ENCODE measurements at places on chromosomes 12 and 14.

DNA sequence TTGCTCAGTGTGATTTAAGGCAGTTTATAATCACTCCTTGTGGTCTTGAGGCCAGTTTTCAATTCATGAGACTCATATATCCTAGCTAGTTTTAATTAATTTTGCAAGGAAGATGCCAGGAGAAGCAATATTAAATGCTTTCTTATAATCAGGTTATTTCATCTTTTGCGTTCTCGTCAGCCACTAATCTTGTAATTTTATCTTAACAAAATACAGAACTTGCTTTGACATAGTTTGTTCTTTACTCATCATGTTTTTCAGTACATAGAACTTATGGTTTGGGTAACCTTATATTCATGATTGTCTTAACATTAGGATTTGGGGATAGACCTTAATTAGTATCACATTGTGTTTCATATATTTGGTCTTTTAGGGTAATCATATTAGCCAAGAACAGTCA lies 76.0 kb downstream of the LIN52 start:
- no peak for DNase-seq

- DNase-seq, result no peak
These were observed 4.1 kb downstream of the CLEC2D start for GRCh38 chr12:9673404-9674225.

DNA sequence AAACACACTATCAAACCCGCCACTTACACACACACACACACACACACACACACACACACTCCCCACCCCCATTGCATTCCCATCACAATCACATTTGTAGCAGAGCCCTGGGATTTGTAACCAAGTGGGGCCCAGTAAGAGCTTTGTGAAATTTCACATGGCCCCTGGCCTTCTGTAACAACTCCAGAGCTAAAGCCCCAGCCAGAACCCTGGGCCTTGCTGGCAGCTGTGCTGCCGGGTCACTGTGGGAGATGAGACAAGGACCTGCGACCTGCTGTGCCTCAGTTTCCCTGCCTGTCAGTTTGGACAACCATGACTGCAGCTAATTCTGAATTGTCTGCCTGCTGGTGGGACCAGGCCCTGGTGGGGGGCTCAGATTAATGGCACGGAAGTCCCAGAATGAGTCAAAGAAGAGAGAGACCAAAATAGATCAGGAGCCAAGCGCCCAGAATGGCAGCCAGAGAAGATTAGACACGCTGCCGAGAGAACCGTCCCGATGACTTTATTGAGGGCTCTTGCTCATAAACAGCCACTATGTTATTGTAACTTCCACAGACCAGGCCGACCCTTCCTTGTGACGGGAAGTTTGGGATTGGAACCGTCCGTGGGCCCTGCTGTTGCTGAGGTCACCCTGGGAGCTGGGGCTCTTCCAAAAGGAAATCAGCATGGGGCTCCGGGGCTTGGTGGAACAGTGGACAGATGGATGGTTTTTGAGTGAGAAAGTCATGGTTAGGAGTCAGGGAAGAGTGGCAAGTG lies 123.1 kb downstream of the ZFP36L1 start:
- DNase-seq, result no peak

DNA sequence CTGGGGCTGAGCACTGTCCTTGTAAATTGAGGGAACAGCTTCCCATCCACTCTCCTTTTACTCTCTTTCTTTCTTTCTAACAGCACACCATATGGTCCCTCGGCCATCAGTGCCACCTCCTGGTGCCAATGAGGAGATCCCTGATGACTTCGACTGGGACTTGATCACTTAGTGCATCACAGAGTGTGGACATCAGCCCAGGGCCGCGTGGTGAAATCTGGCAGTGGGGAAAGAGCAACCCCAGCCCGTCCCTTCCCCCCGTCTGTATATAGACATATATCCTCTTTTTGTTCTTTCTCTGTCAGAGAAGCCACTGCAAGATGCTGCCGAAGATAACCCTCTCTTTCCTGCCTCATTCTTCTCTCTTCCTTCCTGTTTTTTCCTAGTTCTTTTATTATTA lies 13.5 kb downstream of the C3AR1 start:
- no peak for DNase-seq

DNA sequence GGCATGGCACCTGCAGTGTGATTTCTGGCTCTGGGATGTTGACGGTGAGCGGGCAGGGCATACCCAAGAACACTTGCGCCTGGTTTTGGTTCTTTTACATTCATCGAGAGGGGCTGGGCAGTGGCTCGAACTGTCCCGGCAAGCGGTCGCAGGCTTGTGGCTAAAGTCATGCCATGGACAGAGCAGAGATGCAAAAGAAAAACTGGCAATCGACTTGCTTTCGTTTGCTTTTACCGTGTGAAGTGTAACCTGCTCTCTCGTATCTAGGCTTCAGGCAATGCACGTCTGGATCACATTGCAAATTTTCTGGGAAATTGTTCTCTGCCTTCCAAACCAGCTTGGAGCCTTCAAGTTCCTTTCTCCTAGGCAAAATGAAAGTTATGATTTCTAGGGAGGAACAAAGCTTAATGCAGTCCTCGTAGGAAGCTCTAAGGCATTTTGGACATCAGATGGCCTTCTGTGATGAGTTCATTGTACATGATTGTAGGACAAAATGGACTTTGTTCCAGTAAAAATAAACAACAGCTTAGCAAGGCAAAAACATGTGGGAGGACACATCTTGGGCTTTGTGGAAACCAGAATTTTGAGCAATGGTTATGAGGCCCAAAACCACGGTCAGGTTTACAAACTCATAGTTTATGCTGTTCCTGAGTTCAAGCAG lies 18.3 kb downstream of the ADGRD1 start:
- no peak for DNase-seq

GRCh38 chr12:54217774-54218241 lies 29.0 kb upstream of the SMUG1 start:
- peak; percentile 59 for DNase-seq

DNA sequence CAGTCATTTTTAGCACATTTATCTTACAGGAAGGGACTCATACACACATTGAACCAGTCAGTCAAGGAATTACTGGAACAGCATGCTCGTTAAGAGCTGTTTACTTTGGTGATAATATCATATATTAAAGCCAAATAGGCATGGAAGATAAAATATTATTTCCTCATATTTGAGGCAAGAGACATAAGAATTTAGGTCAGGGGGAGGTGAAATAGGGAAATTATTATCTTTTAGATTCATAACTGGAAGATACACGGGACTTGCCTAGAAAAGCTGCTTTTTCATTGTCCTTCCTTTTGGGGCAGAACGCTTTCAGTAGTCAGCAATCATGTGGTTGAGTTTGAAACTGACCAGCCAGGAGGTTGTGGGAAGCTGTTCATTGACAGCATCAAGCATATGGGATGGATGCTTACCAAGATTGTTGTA lies 72.5 kb downstream of the NTN4 start:
- DNase-seq, result no peak

DNA sequence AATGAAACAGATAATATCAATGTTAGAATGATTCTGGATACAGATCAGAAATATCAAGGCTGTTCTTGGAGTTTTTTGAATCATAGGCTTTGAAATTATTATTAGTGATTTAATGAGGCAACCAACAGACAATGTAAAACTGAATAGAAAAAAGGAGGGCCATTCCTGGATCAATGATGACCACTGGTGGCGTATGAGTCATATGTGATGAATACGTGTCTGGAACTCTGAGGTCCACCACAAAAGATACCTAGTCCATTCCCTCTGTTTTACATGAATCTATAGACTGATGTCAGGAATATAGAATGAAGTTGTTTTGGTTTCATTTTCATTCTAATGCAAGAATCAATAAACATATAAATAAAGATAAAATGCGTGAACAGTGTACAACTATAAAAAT lies 78.3 kb upstream of the RTL1 start:
- no peak for DNase-seq

DNA sequence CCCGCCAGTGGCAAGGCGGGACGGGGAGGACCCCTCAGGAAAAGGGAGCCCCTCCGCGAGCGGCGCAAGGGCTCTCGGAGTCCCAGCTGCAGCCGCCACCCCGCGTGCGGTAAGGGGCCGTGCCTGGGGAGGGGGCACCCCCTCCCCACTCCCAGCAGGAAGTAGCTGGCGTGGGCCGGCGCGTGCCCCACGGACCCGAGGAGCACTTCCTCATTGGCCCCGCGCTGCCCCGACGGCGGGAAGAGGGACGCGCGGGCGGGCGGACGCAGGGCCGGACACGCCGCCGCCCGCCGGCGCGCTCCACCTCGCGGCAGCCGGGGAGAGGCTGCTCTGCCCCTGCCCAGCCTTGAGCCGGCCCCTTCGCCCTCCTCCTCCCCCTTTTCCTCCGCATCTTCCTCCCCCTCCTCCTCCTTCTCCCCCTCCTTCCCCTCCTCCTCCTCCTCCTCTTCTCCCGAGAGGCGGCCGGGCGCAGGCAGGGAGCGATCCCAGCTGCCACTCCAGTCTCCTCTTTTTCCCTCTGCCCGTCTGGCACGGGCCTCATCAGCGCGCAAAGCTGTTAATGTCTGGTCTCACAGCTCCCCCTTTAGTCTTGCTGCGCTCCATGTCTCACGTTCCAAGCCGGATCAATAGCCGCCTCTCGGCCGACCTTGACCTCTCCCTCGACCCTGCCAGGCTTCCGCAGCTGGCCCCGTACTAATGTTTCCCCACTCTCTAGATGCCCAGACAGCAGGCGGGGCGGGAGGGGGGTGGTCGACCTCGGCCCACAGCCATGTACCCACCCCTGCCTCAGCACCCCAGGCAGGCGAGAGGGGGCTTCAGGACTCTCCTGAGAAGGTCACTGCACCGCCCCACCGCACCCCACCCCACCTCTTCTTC lies 2.6 kb upstream of the BCL11B start:
- no peak for DNase-seq

DNA sequence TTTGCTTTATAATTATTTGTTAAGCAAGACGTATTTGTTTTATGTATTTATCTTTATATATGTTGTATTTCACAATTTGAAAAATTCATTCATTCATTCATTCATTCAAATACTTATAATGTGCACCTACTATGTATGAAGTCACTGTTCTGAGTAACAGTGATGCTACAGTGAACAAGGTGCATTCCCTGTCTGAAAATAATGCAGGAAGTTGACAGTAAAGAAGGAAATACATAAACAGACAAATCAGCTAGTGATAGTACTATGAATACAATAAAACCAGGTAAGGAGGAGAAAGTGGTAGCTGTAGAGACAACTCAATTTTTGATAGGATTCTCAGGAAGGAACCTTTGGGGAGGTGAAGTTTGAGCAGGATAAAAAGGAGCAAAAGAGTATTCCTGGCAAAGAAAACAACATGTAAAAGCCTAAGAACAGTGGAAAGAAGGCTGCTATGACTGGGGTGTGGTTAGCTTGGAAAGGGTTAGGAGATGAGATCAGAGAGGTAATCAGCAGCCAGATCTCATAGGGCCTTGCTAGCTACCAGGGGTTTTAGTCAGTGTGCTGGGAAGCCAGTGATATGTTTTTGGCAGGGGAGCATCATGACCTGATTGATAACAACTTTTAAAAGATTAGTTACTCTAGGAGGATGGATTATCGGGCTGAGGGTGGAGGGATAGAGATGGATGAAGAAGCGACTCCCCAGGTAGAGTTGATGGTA lies 17.4 kb downstream of the BICDL1 start:
- DNase-seq, result no peak

DNA sequence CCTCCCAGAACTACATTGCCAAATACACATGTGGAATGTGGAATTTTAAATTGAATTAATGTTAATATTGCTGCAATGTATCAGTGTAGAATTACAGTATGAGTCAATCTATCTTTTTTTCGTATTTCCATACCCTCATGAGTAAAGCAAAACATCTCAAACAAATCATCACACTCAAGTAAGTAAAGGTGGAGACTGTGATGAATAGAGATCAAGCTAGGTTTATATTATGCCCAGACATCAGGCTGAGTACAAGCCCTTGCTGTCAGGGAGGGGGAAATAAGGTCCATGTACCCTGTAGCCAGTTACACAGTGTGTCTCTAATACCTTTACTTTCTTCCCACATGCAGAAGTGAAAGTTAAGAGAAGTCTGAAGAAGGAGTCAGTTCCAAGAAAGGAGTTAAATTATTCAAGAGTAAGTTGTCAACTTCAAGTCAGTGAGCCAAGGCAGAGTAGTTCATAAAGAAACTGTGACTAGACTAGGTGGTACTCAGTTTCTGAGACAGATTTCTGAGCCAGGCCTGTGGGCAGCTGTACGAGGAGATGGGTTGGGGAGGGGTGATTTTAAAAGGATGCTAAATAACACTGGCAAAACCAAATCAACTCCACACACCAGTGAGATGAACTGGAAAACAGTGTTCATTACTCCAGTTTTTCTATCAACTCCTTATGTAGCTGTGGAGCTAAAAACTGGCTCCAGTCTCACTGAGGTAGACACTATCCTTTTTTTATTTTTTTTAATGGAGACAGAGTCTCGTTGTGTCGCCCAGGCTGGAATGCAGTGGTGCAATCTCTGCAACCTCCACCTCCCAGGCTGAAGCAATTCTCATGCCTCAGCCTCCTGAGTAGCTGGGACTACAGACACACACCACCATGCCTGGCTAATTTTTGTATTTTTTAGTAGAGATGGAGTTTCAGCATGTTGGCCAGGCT lies 23.8 kb upstream of the STK38L start:
- DNase-seq, result no peak

- no peak for DNase-seq
These were observed 147.9 kb downstream of the ETV6 start for GRCh38 chr12:11797317-11797913.

DNA sequence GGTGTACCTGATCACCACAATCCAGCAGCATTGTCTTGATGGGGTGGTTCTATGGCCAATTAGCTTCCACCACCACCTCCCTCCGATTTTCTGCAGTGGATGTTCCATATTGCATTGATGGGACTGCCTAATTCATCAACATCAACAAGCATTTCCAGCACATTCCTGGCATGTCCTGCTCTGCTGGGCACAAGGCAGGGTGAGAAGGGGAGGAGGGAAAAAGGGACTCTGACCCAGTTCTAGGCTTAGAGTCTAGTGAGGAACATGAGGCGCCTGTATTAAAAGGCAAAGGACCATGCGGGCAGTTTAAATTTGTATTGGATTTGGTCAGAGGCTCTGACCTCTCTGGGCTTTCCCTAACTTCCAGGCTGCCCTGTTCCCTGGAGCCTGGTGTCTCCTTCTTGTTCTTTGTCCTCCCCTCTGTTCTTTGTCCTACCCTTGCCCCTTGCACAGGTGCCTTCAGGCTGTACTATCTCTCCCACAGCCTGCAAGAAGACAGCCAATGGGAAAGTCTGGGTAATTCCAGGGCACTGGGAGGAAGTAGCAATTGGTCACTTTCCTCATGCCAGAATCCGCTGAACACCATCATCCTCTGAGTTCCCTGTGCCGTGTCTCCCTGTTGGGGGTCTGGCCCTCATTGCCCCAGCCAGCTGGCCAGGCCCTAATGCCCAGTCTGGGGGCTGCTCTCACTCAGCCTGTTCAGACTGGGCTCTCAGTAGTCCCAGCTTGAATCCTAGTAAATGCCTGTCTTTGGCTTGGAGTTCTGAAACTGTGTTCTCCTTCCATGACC lies 43.3 kb downstream of the TSPAN11 start:
- DNase-seq, result no peak

DNA sequence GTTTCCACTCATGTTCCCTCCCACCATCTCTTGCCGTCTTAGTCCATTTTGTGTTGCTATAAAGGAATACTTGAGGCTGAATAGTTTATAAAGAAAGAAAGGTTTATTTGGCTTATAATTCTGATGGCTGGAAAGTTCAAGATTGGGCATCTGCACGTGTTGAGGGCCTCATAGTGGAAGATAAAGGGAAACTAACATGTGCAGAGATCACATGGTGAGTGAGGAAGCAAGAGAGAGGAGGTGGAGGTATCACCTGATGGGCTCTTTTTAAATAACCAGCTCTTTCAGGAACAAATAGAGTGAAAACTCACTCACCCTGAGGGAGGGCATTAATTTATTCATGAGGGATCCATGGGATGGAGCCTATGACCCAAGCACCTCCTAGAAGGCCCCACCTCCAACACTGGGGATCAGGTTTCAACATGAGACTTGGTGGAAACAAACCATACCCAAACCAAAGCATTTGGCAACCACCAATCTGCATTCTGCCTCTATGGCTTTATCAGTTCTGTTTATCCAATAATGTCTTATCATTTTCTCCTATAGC lies 29.5 kb downstream of the MYO1H start:
- no peak for DNase-seq
